ENCODE measurements at places on chromosomes 6 and 20. TPM values are rescaled to one million over a fixed set of nuclear protein-coding genes. Genes with fewer than 3 reads are reported as not detected.

The CEBPB gene
- 15.6 TPM for polyA plus RNA-seq

GRCh38 chr6:143176090-143177021 lies 115.7 kb downstream of the AIG1 start:
- DNase-seq = no peak

The LIN28B gene
- not detected for polyA plus RNA-seq

GRCh38 chr6:71248306-71248765 lies 40.3 kb upstream of the OGFRL1 start:
- peak; percentile 15 for DNase-seq

GRCh38 chr6:140344142-140344913 lies 969.9 kb upstream of the CITED2 start:
- DNase-seq = no peak

The DDX43 gene
- 0.31 TPM for polyA plus RNA-seq

- DNase-seq = no peak
Measured at GRCh38 chr6:29958921-29959320, 16.6 kb downstream of the HLA-A start.

DNA sequence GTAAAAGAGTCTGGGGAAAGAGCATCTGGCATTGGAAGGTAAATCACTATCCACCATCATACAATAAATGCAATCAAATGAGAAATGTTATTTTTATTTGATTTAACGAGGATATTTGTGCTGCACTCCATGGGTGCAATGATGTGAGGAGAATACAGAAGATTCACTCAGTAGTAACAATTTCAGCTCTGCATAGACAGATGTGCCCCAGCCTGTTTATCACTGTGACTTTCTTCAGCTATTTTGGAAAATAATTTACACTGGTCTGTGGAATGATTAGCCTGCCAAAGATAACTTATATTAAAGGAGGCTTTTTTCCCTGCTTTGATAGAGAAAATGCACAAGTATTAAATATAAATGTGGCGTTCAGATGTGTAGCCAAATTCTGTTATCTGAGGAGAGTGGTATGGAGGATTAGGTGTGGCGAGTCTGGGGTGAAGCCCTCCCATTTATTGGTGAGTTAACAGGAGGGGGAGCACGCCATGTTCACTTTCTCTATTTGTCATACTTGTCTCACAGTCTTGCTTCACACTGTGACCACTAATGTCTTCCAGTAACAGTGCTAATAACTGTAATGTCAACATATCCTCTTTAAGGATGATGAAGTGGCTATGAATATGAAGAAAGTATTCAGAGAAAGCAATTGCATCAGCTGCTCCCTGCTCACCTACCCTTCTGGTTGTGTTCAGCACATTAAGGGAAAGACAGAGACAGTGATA lies 645.6 kb downstream of the MMUT start:
- no peak for DNase-seq

The AKAP7 gene
- polyA plus RNA-seq = 6.9 TPM

DNA sequence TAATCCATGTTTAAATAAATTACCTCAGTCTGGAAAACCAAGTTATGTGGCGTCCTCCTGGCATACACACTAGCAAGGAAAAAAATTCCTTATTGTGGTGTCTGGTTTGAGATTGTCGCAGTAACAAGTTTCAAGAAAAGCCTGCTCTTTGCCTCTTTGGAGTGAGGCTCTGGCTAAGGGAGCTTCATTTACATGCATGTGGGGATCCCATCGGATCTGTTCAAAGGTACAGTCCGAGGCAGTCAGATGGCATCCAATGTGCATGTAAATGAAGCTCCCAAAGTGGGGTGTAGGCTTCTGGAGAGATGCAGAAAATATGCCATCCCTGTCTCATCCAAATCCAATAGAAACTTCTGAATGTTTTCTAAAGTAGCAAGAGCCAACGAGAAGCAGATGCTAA lies 199.5 kb upstream of the FBXL4 start:
- DNase-seq = no peak

GRCh38 chr20:46723039-46723438 lies 13.6 kb downstream of the SLC2A10 start:
- no peak for DNase-seq

The FRK gene
- not detected for polyA plus RNA-seq

GRCh38 chr6:168200571-168201134 lies 118.9 kb downstream of the DACT2 start:
- DNase-seq = no peak

DNA sequence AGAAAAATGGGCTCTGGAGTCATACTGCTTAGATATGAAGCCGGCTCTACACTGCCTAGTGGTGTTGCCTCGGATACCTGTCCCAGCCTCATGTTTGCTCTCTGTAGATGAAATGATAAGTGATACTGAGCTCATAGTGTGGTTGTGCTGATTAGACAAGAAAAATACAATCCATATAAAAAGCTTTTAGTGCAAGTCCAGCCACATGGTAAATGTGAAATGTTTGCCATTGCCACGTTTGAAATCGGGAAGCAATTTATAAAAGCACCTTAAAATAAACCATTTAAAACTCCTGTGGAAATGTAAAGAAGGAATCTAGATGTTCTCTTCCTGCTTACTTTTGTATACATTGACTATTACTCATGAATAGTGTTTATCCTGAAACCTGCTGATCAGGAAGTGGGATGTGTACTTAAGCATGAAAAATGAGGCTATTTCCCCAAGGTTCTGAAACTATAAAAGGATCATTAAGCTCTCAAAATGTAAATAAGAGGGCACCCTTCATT lies 13.1 kb upstream of the PBOV1 start:
- DNase-seq = no peak

DNA sequence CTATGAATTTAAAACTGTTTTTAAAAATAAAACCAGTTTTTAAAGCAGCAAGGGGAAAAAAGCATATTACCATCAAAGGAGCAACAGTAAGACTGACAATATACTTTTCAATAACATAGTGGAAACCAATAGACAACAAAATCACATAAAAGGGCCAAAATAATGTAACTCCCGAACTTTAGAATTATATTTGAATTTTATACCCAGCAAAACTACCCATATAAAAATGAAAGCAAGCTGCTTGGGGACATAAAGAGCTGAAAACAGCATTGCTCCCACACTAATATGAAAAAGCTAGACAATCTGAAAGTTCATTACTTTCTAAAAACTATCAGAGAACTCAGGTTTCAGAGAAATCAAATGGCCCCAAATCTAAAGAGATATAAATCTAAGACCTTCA lies 199.4 kb upstream of the ARID1B start:
- no peak for DNase-seq

- no peak for DNase-seq
Measured at GRCh38 chr6:19289457-19289856, 547.7 kb upstream of the ID4 start.

DNA sequence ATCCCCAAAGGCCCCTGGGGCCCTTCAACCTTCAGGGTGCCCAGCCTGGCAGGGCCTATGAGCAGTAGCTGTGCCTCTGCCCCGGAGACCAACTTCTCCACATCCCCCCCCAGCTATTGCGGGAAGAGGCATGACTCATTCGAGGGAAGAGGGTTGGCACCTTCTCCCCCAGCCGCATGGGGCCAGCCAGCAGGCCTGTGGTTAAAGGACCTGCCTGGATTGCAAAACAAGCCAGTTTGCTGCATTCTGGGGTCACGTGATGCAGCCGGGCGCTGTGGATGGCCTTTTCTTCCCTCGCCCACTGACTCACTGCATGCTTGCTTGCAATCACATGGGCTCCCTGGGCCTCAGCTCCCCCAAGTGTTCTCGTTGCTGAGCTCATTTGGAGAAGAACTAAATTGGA lies 182.5 kb downstream of the MAFB start:
- DNase-seq = no peak
